Sigmoid colon (tissue), 7 donors: ENCODE measurements at places on chromosomes 1 and 21.

GRCh38 chr1:207317561-207317960 is 3.9 kb upstream of the CD55 start:
- no peaks in the 10 kb centered on the region for H3K27me3 ChIP-seq
- no peak overlapping the region for H3K4me3 ChIP-seq
- no peaks in the 10 kb centered on the region for H3K36me3 ChIP-seq
- no peak overlapping the region for H3K27ac ChIP-seq

- no peak overlapping the region for H3K27ac ChIP-seq
- no peaks in the 10 kb centered on the region for H3K27me3 ChIP-seq
- DNase-seq: no peak
- no peak overlapping the region for H3K4me3 ChIP-seq
Measured at GRCh38 chr1:223609977-223610376, 55.5 kb downstream of the CAPN8 start.

DNA sequence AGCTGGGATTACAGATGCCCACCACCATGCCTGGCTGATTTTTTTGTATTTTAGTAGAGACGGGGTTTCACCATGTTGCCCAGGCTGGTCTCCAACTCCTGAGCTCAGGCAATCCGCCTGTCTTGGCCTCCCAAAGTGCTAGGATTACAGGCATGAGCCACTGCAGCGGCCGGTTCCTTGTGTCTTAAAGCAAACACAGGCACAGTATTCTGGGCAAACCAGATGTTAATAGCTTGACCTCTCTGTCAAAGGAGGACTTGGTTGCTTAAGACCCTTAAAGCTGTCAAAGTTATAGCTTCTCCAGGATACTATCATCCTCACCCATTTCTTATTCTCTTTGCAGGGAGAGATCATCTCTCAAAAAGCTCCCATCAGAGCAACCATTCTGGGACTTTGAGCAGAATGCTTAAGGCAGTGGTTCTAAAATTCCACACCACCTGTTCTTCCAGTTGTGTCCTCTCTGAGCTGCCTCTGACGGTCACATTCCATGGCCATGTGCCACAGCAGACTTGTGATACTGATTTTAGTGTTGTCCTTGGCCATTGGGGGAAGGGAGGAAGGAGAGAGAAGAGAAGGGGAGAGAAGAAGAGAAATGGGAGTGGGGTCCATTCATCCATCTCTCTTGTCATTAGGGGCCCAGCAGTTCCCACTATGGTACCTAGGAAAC is 81.8 kb downstream of the PBX1 start:
- H3K27me3 ChIP-seq: no peaks in the 10 kb centered on the region
- peak overlapping the region; percentile 84 for H3K27ac ChIP-seq
- no peaks in the 10 kb centered on the region for H3K36me3 ChIP-seq
- H3K4me3 ChIP-seq: no peak overlapping the region

- peak within 1 kb of the TSS; percentile 91 for H3K4me3 ChIP-seq
- peak within 1 kb of the TSS; percentile 73 for H3K27ac ChIP-seq
- H3K27me3 ChIP-seq: no peaks in the 10 kb centered on the region
- DNase-seq: peak; percentile 78
Measured at GRCh38 chr1:95117207-95118066, at the start of gene TLCD4. TSS of gene TLCD4 (plus strand) at chr1:95117355. CDS start at chr1:95143902, 26,547 bp downstream.

GRCh38 chr1:12457771-12458170 is 160.2 kb downstream of the DHRS3 start:
- no peaks in the 10 kb centered on the region for H3K27me3 ChIP-seq
- H3K4me3 ChIP-seq: no peak overlapping the region
- H3K27ac ChIP-seq: peak overlapping the region; percentile 85
- H3K4me1 ChIP-seq: peaks cover 94% of the 10 kb centered on the region

DNA sequence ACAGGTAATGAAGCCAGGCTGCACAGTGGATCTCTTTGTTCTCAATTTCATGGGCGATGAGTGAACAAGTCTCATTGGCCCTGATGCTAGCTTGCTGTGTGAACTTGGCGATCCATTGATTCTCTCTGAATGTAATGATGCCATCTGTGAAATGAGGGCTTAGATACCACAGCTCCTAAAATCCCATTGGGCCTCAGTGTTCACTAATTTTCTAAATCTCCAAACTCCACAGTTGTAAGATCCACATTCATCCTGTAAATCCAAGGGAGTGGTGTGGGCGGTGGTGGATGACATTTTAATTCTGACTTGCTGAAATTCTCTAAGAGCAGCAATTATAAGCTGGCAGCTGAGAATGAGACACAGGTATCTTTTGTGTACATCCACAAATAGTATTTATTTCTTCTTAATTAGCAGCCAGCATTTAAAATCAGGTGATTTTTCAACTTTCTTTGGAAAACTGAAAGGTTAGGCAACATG is 9.6 kb upstream of the ACTL8 start:
- no peak overlapping the region for H3K4me3 ChIP-seq
- DNase-seq: no peak
- no peaks in the 10 kb centered on the region for H3K36me3 ChIP-seq
- H3K4me1 ChIP-seq: no peaks in the 10 kb centered on the region
- peaks cover 17% of the 10 kb centered on the region for H3K27me3 ChIP-seq

GRCh38 chr1:84504580-84505492 is 1.4 kb upstream of the SPATA1 start:
- H3K27ac ChIP-seq: peak overlapping the region; percentile 97
- H3K4me3 ChIP-seq: peak overlapping the region; percentile 76
- no peaks in the 10 kb centered on the region for H3K27me3 ChIP-seq
- no peak for DNase-seq
- peaks cover 29% of the 10 kb centered on the region for H3K4me1 ChIP-seq

- H3K27me3 ChIP-seq: no peaks in the 10 kb centered on the region
- peak overlapping the region; percentile 98 for H3K27ac ChIP-seq
- no peak for DNase-seq
- peaks cover 17% of the 10 kb centered on the region for H3K36me3 ChIP-seq
Measured at GRCh38 chr1:46301406-46301807, 2.0 kb downstream of the LRRC41 start.

- DNase-seq: no peak
Measured at GRCh38 chr1:180939073-180939710, 26.5 kb downstream of the KIAA1614 start.

DNA sequence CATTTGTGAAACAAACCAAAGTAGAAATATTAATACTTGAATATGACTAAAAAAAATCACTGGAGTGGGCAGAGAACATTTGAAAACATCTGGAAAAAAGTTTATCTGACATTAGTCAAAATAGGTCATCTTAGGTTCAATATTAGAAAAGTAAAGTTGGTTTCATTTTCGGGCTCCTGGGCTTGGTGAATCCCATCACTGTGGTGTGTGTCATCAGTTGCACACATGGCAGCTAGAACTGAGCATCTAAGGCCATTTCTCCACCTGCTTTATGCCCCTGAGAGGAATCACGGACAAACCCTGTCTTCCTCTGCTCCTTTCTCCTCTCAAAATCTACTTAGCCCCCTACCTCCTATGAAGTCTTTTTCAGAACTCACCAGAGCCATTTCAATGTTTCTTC is 5.4 kb downstream of the HSD11B1 start:
- H3K27me3 ChIP-seq: no peaks in the 10 kb centered on the region
- no peak overlapping the region for H3K4me3 ChIP-seq
- no peaks in the 10 kb centered on the region for H3K4me1 ChIP-seq

DNA sequence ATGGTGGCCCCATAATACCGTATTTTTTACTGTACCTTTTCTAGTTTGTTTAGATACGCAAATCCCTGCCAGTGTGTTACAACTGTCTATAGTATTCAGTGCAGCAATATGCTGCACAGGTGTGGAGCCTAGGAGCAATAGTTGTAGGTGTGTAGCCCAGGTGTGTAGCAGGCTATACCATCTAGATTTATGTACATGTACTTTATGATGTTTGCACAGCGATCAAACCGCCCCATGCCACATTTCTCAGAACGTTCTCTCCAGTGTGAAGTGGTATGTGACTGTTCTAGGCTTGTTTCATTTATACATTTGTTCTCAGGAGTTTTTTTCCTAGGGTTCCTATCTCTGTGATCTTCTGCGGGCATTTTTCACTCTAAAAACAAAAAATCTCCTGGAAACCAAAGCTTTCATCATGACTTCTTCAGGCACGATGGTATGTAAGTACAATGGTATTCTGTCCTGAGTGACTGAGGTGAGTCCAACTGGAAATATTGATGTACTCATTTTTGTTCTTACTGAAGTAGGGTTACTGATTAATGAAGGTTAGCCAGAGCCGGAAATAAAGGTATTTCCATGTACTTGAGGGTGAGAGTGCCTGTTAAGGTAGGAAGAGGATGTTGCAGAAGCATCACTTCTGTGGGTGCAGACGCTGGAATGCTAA is 153.0 kb downstream of the GABPA start:
- no peak overlapping the region for H3K27ac ChIP-seq
- no peak overlapping the region for H3K4me3 ChIP-seq
- no peaks in the 10 kb centered on the region for H3K27me3 ChIP-seq
- no peak for DNase-seq
- no peaks in the 10 kb centered on the region for H3K4me1 ChIP-seq

DNA sequence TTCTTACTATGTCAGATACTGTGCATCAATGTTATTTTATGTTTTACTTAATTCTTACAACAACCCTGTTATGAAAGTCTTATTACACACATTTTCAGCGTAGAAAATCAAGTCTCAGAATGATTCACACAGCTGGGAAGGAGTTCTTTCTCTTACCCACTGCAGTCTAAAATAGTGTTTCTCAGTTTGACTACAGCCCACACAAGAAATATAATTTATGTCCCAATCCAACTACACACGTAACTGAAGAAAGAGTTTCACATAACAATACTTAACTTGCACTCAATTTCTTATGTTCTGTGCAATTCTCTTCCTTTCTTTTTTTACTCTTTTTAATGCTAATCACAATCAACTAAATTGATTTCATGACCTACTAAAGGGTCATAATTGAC is 252.8 kb upstream of the ADGRL2 start:
- H3K4me3 ChIP-seq: no peak overlapping the region
- no peaks in the 10 kb centered on the region for H3K27me3 ChIP-seq
- H3K36me3 ChIP-seq: no peaks in the 10 kb centered on the region

DNA sequence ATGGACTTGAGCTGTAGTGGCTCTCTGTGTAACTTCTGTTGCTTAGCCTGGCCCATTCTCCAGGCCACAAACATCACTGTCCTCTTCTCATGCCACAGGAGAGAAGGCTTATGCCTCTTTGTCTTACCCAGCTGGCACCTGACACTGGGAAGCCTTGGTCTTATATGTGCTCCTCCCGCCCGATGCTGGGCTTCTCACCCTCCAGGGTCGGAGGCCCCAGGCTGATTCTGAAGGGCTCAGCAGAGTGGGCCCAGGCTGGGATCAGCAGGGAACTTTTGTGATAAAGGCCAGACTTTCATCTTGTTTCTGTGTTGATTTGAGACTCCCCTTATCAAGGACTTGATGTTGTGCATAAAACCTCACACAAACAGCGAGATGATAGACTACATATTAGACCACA is 29.8 kb downstream of the TRPM2 start:
- H3K27ac ChIP-seq: no peak overlapping the region
- H3K36me3 ChIP-seq: no peaks in the 10 kb centered on the region
- H3K4me3 ChIP-seq: no peak overlapping the region
- peaks cover 20% of the 10 kb centered on the region for H3K27me3 ChIP-seq
- H3K4me1 ChIP-seq: no peaks in the 10 kb centered on the region

DNA sequence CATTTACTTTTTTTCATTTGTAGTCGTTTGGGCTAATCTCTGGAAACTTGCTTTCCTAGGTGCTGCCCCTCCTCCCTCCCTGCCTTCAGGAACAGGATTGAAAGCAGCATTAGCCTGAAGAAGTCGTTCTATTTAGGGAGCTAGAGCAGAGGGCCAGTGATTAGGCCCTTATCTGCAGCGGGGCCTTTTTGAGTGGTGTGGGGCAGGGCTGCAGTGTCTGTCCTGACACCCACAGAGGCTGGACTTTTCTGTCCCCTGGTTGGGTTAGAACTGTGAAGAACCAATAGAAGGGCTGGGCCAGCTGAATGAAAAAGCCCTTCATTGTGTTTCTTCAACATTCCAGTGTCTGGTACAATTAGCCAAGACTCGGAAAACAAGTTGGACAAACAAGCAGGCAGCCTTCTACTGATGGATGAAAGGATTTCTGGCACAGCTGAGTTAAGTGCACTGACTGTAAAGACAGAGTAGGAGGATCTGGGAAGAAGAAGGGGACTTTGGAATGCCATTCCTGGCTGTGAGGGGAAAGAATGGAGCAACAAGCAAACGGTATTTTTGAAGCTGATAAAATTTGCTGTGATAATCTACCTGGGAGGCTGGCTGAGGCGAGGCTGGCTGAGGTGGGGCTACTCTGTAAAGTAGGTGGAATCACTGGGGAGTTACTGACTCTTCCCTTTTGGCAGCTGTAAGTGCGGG is 9.7 kb downstream of the MACF1 start:
- no peak for DNase-seq
- peaks cover 86% of the 10 kb centered on the region for H3K4me1 ChIP-seq
- H3K27me3 ChIP-seq: no peaks in the 10 kb centered on the region
- H3K36me3 ChIP-seq: no peaks in the 10 kb centered on the region
- no peak overlapping the region for H3K4me3 ChIP-seq
- H3K27ac ChIP-seq: peak overlapping the region; percentile 71

DNA sequence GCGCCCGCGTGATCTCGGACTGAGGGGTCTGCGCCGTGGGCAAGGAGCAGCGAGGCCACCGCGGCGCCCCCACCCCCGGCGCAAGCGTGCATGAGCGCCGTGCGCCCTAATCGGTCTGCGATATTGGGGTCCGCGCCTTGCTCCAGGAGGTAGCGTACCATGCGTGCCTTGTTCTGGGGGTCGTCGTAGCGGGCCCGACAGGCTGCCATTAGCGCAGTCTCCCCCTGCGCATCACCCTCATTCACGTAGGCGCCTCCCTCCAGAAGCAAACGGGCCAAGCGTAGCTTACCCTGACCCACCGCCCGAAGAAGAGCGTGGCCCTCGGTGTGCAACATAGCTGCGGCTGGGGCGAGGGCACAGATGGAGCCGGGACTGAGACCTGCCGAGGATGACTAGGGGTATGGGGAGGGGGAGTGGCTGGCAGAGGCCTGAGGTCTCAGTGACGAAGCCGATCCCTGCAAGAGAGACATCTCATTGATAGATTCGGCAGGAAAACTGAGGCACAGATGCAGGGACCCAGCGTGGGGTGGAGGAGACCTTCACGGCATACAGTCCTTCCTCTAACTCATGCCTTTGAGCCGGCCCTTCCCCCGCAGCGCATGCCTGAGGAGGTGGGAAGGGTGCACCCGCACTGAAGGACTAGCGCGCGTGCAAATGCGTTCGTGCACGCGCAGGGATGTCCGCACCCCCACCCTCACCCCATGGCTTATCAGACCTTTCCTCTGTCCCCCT is 2.8 kb downstream of the ANKRD34A start:
- peak overlapping the region; percentile 43 for H3K4me3 ChIP-seq
- H3K4me1 ChIP-seq: peaks cover 71% of the 10 kb centered on the region
- no peaks in the 10 kb centered on the region for H3K27me3 ChIP-seq
